ENCODE measurements at places on chromosomes 3 and 15.

DNA sequence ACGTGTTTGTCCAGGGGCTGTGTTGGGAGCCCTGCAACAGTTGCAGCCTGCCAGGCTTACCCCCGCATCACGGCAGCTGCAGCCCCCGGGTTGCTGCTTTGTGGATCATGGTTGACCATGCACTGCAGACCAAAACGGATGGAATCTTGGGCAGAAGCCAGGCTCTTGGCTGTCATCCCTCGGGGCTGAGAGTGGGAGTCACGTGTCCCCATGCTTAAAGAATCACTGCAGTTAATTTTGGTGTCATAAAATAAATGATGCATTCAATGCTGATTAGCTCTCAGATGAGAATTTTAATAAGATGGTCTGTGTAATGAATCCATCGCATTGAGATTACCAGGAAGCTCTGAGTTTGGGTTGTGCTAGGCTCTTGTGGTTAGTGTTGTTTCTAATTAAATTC lies 115.6 kb downstream of the CHDH start:
- DNase-seq, result no peak

GRCh38 chr3:131708241-131708640 lies 205.5 kb upstream of the MRPL3 start:
- no peak for DNase-seq

DNA sequence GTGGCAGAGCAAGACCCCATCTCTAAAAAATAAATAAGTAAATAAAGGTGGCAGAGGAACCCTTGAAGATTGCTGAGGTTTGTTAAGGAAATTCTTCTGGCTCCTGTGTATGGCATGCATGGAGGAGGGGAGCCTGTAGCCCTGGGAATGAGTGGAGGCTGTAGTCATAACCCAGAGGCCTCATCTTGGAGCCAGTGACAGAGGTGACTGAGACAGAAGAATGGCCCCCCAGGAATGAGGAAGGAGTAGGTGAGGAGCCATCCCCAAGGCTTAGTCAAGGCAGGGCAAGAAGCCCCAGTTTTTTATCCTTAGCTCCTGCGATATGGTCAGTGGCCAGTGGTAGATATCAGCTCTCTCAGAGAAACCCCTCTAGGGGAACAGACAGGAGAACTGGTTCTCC lies 46.5 kb downstream of the BSN start:
- no peak for DNase-seq

DNA sequence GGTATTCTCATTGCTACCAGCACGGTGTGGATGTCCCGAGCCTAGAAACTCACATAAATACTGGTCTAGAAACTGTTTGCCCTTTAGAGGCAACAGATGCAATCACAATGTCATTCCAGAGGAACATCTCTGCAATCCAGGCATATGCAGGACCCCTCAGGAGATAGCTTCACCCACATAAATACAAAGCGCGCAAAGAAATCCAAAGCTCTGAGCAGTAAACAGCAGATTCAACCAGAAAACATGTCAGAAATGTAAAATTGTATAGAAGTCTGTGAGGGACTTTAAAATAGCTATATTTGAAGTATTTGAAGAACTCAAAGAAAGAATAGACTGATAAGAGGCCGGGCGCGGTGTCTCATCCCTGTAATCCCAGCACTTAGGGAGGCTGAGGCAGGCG lies 291.7 kb downstream of the FAM43A start:
- DNase-seq, result no peak

- DNase-seq, result no peak
These were observed 931.9 kb downstream of the FHIT start for GRCh38 chr3:60319179-60319858.

DNA sequence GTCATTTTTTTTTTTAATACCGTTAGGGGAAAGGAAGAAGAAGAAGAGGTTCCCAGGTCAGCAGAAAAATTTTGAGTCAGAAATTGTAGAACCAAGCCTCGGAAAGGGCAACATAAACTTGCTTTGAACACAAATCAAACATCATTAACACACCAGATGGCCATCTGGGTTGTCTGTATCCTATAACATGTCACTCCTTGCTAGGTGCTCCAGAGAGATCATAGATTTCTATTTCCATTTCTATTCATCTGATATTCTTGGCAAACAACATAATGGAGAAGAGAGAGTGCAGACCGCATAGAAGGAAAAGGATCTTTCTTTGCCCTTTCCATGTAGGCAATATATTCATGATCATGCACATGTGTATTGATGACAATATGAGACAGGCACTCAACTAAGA lies 129.5 kb upstream of the STT3B start:
- no peak for DNase-seq

GRCh38 chr3:78668302-78668701 lies 1099.5 kb downstream of the ROBO1 start:
- no peak for DNase-seq

DNA sequence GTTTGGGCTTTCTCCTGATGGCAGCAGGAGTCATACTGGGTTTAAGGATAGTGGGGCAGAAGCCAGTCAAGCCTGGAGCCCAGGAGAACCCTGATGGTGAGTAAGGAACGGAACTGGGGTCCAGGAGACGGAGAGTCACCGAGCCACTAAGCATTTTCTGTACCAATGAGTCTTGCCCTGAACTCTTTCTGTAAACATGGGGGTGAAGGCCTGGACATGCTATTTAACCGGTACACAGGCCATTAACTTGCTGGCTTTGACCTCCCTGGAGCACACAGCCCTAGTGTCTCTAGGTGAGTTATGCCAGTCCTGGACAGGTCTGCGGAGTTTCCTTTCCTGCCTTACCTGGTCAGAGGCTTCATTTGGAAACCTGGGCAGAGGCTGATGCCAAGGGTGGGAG lies 3.9 kb downstream of the SLC6A6 start:
- DNase-seq, result no peak

DNA sequence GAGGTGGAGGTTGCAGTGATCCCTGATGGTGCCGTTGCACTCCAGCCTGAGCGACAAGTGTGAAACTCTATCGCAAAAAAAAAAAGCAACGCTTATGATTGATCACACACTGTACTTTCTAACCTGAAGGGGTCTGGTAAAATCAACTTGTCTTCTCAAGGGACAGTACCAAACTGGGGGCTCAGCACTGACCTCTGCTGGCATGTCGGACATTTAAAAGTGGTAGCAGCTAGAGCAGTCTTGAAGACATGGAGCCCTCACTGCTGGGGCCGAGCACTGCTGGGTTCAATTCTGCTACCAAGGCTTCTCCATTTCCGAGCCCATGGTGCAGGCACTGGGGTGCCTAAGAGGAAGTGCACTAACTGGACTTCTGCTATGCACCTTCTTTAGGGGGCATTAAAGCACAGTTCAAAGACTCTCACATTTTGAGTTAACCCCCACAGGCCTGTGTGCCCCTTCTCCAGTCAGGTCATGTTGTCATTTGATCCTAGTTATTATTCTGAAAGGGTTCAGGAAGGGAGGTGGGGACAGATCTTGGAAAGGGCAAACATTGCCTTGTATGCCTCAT lies 26.4 kb upstream of the LAMP3 start:
- no peak for DNase-seq

- DNase-seq, result peak; percentile 57
These were observed 464.1 kb upstream of the CBLB start for GRCh38 chr3:106332884-106333283.

DNA sequence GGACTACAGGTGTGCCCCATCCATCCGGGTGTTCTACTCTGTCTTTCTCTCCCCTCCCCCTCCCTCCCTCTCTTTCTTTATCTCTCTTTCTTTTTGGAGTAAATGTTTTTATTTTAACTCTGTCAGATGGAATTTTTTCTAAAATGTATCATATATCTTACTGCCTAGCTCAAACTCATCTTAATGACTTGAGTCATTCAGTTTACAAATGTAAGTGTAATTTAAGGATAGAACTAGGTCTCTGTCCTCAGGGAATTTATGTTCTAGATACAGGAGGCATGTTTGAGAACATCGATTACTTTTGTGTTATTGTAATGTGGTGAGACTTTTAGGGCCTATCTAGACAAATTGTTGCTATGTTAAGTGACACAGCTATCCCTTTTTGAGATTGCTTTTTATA lies 3.5 kb downstream of the TBC1D23 start:
- DNase-seq, result no peak

DNA sequence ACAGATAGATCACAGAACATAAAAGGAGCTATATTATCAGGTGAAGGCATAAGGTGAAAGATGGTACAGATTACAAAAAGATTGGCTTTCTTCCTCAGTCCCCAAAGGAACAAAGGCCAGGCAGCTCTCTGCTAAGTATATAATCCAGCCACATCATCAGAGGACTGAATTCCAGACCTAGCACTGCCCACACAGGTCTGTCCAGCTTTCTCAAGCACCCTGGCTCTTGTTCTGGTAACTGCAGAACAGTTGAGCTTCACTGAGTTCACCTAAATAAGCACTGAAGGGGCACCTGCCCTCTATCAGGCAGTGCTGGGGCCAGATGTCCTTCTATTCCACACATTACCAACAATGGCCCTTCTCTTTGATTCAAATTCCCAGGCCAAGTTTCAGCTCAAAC lies 6.3 kb downstream of the DUOXA1 start:
- DNase-seq, result no peak

- DNase-seq, result no peak
These were observed 32.1 kb downstream of the IMPG2 start for GRCh38 chr3:101288294-101288693.

- no peak for DNase-seq
These were observed 108.5 kb downstream of the TJP1 start for GRCh38 chr15:29713784-29714183.

- no peak for DNase-seq
These were observed 245.4 kb downstream of the ULK4 start for GRCh38 chr3:41716471-41716870.

DNA sequence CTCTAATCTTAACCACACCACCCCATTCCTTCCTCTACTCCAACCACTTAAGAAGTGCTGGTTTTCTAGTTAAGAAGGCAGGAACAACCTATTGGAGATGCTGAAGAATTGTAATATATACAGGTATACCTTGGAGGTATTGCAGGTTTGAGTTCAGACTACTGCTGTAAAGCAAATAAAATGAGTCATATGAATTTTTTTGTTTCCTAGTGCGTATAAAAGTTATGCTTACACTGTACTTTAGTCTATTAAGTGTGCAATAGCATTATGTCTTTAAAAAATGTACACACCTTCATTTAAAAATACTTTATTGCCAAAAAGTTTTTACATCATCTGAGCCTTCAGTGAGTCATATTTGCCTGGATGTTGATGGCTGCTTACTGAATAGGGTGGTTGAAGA lies 22.5 kb downstream of the TOPAZ1 start:
- no peak for DNase-seq

Data from stimulated activated CD4-positive, alpha-beta T cell treated with anti-CD3 and anti-CD28 coated beads, Interleukin-15, amount 100 ng/mL, for 48 hours (primary cell).